ENCODE measurements at places on chromosomes 3 and 15. TPM values are rescaled to one million over a fixed set of nuclear protein-coding genes. Genes with fewer than 3 reads are reported as not detected.

UBAP1L gene
- total RNA-seq = 0.48 TPM

GPR87 gene
- 0.94 TPM for total RNA-seq

ELL3 gene
- 1.3 TPM for total RNA-seq

ETV5 gene
- total RNA-seq = 27.0 TPM

DISP2 gene
- 1.2 TPM for total RNA-seq

FOXL2 gene
- 5.7 TPM for total RNA-seq

ZDHHC3 gene
- total RNA-seq = 37.7 TPM

VEPH1 gene
- not detected for total RNA-seq

Measured in A549 treated with RU486 at 1 μM for 4 hours (cell line).